ENCODE measurements at places on chromosomes 3 and 15. TPM values are rescaled to one million over a fixed set of nuclear protein-coding genes. Genes with fewer than 3 reads are reported as not detected.

- no peak for DNase-seq
These were observed 607.7 kb downstream of the PYDC2 start for GRCh38 chr3:192068464-192069254.

GRCh38 chr3:154274348-154274747 lies 49.9 kb downstream of the DHX36 start:
- DNase-seq, result no peak

The THAP10 gene
- total RNA-seq, result 6.6 TPM

DNA sequence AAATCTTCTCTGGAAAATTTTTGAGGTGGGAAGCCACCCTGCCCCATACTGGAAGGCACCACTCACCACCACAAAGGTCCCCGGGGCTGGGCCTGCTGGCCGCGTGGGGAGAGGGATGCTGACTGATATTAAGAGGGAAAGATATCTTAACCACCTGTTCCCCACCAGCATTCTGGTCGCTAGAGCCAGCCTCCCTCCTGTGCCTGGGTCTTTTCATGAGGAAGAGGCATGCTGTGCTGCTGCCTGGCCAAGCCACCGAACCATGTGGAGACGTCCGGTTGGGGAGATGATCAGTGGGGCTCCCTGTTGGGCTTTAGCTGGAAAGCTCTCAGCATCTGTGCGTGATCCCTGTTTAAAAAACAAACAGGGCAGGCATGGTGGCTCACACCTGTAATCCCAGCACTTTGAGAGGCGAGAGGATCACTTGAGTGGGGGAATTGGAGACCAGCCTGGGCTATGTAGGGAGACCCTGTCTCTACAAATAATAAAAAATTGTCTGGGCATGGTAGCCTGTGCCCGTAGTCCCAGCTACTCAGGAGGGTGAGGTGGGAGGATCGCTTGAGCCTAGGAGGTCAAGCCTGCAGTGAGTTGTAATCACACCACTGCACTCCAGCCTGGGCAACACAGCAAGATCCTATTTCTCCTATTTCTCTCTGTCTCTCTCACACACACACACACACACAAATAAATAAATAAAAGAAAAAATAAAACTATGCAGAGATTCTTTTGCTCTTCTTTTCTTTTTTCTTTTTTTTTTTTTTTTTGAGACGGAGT lies 1.0 kb downstream of the KLHL18 start:
- peak; percentile 10 for DNase-seq

GRCh38 chr3:24520976-24521419 lies 26.3 kb upstream of the THRB start:
- DNase-seq, result no peak

The STRIT1 gene
- not detected for total RNA-seq

DNA sequence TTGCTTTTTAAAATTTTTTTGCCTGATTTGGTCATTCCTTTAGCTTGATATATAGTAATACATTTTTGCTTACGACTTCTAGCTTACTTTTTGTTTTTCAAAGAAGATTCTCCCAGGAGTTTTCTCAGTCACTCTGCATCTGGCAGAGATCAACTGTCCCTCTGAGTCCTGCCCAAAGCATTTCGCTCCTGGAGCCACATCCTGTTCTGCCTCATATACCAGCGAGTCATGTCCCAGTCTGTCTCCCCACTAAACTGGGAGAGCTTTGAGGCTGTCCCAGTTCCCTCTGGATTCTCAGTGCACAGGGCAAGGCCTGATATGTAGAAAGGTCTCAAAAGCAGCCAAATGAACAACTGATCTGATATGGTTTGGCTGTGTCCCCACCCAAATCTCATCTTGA lies 326.3 kb downstream of the ARRDC4 start:
- DNase-seq, result peak; percentile 8

The ST3GAL6 gene
- total RNA-seq, result 11.6 TPM

- DNase-seq, result no peak
These were observed 130.2 kb upstream of the STRIT1 start for GRCh38 chr3:155423526-155424322.

The SRPRB gene
- 74.6 TPM for total RNA-seq

DNA sequence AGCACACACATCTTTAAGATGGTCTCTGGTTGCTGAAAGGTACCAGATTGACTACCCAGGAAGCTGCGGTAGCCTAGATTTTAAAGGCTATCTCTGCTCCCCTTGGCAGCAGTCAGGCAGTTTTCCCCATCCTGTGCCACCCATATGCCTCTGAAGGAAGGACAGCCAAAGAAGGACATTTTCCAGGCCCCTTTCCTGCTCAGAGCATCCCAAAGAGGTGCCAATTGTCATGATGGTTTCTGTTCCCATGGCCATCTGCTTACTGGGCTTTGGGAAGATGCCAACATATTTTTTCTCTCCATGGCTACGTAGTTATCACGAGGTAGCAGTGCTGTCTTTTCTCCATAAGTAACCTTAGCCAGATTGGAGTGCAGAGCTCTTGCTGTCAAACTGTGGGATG lies 39.7 kb downstream of the UNC13C start:
- DNase-seq, result no peak

- DNase-seq, result peak; percentile 82
These were observed 32.9 kb downstream of the GJD2 start for GRCh38 chr15:34721802-34722438.

DNA sequence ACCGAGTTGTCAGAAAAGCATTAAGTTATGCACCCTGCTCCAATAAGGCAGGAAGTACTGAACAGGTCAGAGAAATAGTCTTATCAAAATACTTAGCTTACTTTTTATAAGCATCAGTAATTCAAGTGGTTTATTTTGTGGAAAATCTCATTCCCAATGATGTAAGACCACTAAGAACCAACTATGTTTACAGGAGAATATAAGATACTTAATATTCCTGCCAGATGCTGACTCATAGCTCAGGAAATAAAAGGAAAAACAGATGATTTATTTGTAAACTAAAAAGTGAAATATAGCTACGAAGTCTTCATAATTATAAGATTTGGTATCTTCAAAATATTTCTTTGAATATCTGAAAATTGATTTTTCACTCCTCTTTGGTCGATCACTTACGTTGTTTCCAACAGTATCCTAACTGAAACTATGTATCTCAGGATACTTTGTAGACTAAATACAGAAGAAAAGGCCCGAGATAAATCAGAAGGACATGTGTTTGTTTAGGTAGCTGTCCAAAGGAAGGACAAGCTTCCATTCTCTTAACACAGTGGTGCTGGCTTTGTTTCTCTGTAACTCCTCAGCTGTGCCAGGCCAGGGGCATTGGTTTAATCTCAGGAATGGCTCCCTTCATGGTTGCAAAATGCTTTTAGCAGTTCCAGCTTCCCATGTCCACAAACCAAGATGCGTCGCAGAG lies 295.8 kb downstream of the GBE1 start:
- peak; percentile 40 for DNase-seq

DNA sequence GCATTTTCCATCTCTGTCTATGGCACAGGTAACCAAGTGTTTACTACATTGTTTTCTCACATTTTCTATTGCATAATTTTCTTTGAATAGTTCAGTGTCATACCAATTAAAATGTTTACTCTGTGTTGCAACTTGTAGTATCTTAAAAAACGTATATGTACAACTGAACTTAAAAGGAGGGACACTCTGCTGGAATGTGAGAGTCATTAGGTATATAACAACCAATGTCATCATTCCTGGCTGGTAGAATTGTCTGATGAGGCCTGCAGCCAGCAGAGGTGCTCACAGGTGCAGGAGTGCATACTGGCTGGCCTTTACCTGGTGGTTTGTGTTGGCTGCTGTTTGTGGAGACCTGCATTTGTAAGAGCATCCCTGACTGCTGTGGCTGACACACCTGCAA lies 19.1 kb upstream of the RARRES1 start:
- DNase-seq, result no peak

GRCh38 chr15:92425578-92426225 lies 32.0 kb downstream of the ST8SIA2 start:
- DNase-seq, result no peak

The MYO5C gene
- total RNA-seq, result 2.5 TPM

GRCh38 chr3:43997788-43998369 lies 243.8 kb upstream of the TOPAZ1 start:
- DNase-seq, result peak; percentile 34

The GOLGA6A gene
- total RNA-seq, result not detected

DNA sequence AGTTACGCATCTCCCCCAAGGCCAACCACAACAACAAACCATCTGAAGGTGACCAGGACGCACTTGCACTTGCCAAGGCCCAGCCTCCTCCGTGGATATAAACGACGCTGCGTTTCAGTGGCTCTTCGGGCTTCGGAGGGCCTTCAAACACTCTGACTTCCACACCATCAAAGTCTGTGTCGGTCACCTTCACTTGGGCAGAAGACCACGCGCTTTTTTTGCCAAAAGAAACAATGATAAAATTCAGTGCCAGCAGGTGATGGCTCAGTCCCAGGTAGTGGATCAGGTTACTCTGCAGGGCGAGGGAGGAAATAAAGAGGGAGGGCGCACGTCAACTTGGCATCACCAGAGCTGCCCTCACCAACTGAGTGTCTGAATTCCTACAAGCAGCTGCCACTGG lies 63.0 kb downstream of the NCEH1 start:
- peak; percentile 50 for DNase-seq

DNA sequence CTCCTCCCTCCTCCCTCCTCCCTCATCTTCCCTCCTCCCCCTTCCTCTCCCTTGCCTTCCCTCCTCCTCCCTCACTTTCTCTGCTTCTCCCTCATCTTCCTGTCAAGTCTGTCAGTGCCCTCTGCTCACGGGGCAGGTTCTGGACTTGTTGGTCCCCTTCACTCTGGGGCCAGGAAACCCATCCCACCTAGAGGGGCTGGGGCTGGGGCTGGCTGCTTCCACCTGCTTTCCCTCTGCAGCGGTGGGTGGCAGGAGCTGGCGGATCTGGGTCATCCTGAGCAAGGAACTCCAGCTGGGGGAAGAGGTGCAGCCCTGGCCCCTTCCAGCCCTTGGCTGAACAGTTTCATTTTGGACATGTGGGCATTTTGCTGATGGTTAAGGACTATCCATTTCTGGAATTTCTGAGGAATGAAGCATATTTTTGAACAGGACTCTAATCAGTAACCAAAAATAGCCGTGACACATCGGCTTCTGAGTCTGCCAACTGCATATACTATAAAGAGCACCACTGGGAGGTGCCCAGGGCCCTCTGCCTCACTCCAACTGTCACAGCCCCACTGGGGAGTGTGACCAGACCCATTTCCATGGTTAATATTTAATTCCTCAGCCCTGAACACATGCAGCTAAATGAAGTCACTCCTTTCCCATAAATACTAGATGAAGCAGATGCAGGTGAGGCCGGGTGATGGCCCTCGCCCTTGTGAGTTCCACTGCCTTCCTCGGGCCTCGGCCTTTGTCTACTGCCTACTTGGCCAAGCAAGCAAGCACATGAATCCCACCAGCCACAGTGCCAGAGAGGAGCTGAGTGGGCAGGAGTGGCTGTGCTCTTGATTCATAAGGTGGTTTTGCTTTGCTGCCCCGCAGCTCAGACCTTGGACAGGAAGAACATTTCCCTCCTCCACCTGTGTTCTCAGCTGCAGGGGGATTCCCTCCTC lies 39.8 kb downstream of the CHDH start:
- peak; percentile 66 for DNase-seq

The INTS14 gene
- total RNA-seq, result 55.3 TPM

GRCh38 chr3:7621046-7621630 lies 760.2 kb downstream of the GRM7 start:
- no peak for DNase-seq

The HYAL1 gene
- not detected for total RNA-seq

The CHST2 gene
- 2.8 TPM for total RNA-seq

GRCh38 chr15:36803773-36804172 lies 224.3 kb downstream of the CDIN1 start:
- DNase-seq, result no peak

DNA sequence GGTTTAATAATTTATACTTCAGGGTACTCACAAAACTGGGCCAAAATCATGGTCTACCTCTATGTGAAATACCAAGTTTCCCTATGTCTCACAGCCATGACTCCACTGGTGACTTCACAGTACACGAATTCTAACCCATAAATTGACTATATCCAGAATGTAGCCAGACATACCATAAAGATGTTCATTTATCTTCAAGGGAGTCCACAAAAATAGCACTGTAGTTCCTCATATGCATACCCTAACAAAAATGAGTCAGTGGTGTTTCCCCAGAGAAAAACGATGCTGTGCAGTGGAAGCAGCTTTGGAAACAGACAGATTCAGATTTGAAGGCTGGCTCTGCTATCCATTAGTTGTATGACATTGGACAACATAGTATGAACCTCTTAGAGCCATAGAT lies 438.8 kb downstream of the FHIT start:
- no peak for DNase-seq

The KIF15 gene
- 13.7 TPM for total RNA-seq

- no peak for DNase-seq
These were observed 6.1 kb downstream of the GMPS start for GRCh38 chr3:155876503-155876902.

DNA sequence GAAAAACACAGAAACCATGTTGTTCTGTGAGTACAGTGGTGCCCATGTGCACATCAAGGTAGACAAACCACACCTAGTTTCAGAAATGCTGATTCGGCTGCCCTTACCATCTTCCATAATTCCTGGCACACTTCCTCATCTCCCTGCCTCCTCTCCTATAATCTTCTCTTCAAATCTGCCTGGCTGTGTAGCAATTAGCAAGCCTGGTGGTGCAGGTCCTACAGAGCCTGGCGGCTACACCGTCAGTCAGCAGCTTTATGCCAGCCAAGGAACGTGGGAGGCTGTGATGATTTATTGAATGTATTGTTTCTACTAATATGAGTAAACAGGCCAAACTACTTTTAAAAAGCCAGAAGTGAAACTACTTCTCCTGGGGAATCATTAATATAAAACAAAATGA lies 106.8 kb downstream of the SEMA6D start:
- no peak for DNase-seq

- DNase-seq, result peak; percentile 86
These were observed 33.1 kb downstream of the RAB11A start for GRCh38 chr15:65902373-65902772.

DNA sequence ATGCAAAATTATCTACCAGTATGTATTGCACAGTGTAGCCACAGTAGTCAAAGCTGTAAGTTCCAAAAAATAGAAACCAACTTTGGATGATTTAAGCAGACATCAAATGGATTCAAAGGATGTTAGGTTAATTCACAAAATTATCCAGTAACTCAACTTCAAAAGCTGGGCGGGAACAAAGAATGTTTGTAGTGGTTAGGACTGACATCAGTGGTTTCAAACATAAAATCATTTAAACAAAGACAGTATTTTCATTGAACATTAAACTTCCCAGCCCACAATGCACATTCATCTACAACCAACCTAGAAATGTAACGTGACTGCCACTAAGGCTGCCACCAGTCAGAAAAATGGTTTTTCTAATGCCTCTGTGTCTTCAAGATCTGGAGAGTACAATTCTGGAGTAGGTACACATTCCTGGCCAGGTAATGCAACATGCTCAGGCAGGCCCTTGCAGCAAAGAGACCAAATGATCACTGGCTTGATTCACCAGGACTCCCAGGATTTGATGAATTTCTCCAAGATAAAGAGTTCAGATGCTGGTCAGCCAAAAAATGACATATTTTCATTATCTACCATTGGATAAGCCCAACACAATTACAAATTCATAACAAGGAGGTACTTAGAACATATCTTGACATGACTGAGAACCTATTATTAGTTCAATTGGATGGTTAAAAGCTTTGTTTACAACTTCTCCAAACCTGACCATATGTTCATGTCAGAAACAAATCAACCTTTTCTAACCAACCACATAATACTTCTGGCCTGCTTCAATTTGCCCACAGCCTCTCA lies 189.8 kb upstream of the CNTN4 start:
- DNase-seq, result no peak

- no peak for DNase-seq
These were observed 25.8 kb upstream of the ADPGK start for GRCh38 chr15:72809329-72809728.

The BOC gene
- 5.0 TPM for total RNA-seq

GRCh38 chr15:57704441-57704840 lies 2.1 kb upstream of the POLR2M start:
- no peak for DNase-seq

The CHCHD6 gene
- total RNA-seq, result 18.7 TPM

All from M059J (cell line).